ENCODE measurements at places on chromosomes 6 and 20. TPM values are rescaled to one million over a fixed set of nuclear protein-coding genes. Genes with fewer than 3 reads are reported as not detected.

DNA sequence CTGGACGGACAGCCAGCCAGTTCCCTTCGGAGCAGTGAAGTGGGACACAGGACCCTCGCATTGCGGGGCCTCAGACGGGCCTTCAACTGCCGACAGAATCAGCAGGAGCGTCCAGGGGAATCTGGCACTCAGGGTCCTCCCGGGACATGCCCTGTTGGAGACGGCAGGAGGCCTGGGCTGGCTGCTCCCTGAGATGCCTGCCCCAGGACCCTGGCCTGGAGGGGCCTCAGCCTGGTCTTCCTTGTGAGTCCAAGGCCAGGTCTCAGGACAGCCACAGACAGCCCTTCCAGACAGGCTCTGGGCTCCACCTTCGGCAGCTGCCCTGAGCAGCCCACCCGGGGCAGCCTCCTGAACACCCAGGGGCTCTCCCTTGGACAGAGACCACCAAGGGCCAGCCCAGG lies 14.6 kb upstream of the HELZ2 start:
- no peak for DNase-seq

Gene SLC17A5
- 10.1 TPM for total RNA-seq

DNA sequence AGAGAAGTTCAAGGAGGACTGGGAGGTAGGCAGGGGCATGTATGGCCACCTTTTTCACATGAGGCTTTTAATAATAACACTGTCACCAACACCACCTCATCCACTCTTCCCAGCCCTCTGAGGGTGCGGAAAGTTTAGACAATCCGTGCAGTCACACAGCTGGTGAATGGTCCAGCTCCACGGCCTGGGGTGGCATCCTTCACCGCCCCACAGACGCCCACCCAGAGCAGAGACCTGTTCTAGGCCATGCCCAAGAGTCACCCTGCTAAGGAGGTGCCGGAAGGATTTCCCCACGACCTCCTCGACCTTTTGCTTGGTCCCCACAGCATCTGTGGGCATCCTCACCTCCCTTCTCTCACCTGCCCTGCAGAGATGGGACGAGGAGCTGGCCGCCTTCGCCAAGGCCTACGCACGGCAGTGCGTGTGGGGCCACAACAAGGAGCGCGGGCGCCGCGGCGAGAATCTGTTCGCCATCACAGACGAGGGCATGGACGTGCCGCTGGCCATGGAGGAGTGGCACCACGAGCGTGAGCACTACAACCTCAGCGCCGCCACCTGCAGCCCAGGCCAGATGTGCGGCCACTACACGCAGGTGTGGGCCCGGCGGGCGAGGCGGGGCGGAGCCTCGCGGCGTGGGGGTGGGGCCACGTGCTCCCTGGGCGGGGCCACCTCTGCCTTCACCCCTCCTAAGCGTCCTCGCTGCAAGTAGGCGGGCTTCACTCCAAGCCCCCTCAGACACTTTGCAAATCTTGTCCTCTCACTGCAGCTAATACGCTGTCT lies 4.4 kb downstream of the PI16 start:
- no peak for DNase-seq

Gene BCAS1
- total RNA-seq: 0.20 TPM

Gene MAP3K7
- total RNA-seq: 35.9 TPM

DNA sequence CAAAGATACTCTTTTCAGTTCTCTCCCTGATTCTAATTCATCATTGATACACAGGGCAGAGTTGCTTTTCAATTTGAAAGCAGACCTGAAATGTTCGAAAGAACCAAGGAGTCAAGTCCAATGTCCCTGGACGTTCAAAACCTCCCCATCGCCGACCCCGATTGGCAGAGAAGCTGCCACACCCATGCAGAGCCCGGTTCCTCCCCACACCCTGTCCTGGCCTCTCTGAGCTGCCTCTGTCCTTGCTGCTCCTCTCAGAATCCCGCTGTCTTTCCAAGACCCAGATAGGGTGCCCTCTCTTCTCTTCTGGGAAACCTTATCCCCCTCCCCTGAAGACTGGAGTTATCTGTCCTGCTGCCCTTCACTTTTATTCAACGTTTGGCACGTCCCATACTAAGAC lies 52.3 kb upstream of the CITED2 start:
- DNase-seq: no peak
